ENCODE measurements at places on chromosomes 7 and 10.

- no peak for DNase-seq
These were observed 311.1 kb downstream of the HPSE2 start for GRCh38 chr10:98924526-98924925.

DNA sequence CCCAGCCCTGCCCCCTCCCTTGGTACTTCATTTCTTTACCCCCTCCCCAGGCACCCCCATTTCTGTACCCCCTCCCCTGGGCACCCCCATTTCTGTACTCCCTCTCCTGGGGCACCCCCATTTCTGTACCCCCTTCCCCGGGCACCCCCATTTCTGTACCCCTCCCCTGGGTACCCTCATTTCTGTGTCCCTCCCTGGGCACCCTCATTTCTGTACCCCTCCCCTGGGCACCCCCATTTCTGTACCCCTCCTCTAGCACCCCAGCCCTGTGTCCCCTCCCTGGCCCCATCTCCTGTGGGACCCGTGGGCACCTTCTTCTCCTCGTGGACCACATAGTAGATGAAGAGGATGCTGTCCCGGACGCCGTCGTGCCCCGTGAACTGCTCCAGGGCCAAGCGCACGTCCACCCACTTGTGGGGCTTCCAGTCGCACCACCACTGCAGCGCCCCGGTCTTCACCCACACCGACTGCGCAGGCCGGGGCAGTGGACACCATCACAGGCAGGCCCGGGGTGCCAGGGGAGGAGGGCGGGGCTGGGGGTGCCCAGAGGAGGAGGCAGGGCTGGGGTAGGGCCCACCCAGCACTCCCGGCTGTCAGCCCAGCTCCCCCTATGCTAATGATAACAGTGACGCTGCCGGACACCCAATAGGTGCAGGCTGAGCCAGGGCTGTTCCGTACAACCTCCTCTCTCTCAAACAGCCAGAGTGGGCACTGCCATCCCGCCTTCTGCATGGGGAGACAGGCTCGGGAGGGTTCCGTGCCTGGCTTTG, 20.4 kb downstream of the TECPR1 start:
- no peak for DNase-seq

DNA sequence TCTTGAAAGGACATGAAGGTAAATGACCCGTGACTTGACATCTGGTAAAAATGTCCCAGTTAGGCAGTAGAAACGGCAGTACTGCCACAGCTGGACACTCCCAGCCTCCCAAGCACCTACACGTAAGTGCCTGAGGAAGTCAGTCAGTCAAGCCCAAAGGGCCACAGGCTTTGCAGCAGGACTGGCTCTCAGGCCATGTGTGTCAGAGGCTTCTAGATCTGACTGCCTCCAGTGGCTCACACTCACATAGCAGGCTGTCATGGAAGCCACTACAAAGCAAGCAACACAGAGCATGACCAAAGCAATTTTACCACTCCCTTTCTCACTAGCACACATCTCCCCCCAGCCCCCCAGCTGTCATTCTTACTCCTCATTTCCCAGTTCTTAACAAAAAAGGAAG, 17.8 kb upstream of the CCNJ start:
- DNase-seq, result no peak

DNA sequence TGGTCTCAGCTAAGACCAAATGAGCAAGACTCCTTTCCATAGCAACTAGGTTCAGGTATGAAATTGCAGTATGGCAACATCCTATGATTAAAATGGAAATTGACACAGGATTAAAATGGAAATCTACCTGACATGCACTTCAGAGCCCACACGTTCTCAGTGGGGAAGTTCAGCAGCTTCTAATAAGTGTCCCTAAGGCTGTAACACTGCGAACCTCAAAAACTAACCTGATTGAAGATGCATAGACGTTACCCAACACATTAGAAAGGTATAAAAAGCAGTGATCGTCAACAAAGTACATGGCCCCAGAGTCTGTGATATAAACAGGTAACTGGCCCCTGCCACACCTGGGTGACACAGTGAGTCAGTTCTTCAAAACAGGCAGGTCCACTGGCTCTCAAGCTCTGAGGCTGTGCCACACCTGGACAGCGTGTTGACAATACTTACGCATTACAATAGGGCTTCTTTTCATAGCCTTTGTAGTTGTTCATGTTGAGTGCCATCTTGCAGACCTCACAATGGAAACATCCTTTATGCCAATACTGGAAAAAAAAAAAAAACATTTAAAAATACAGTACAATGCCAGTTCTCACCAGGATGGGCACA, 274.9 kb upstream of the NEBL start:
- DNase-seq, result no peak

- no peak for DNase-seq
These were observed 2.4 kb upstream of the C7orf33 start for GRCh38 chr7:148588168-148588567.

DNA sequence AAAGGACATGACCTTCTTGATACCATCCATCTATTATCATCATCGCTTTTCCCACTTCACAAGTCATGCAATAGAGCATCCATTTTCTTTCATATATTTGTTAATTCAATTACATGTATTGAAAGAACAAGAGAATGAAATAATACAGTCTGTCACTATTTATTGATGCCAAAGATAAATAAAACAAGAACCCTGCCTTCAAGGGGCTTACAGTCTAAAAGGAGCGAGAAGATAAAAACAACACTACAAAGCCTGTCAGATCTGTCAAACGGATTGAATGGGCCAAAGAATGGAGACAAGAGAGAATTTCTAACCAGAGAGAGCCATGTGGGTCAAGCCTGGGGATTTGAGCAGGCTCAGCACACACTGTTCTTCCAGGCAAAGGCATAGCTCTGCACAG, 15.9 kb downstream of the CPA5 start:
- no peak for DNase-seq

DNA sequence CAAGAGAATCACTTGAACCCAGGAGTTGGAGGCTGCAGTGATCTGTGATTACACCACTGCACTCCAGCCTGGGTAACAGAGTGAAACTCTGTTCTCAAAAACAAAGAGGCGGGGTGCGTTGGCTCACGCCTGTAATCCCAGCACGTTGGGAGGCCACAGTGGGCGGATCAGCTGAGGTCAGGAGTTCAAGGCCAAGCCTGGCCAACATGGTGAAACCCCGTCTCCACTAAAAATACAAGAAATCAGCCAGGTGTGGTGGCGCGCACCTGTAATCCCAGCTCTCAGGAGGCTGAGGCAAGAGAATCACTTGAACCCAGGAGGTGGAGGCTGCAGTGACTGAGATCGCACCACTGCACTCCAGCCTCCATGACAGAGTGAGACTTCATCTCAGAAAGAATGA, 42.4 kb upstream of the NCAPG2 start:
- no peak for DNase-seq

GRCh38 chr10:12978891-12979290, 22.6 kb downstream of the CCDC3 start:
- DNase-seq, result no peak

DNA sequence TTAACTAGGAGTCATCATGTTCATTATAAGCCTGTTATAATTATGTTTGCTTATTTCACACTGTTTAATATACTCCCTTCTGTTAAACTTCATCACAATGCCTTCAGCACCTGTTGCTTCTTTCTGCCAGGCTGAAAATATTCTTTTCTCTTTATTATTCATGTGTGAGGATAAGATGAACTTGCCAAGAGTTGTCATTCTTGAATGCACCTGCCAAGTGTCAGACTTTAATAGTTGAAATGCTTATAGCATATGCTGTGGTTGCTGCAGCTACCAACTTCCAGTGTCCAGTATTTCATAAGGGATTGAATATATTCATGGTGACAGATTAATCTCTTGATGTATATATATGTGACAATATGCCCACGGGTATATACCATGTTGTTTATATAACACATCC, 339.2 kb upstream of the MEOX2 start:
- no peak for DNase-seq

DNA sequence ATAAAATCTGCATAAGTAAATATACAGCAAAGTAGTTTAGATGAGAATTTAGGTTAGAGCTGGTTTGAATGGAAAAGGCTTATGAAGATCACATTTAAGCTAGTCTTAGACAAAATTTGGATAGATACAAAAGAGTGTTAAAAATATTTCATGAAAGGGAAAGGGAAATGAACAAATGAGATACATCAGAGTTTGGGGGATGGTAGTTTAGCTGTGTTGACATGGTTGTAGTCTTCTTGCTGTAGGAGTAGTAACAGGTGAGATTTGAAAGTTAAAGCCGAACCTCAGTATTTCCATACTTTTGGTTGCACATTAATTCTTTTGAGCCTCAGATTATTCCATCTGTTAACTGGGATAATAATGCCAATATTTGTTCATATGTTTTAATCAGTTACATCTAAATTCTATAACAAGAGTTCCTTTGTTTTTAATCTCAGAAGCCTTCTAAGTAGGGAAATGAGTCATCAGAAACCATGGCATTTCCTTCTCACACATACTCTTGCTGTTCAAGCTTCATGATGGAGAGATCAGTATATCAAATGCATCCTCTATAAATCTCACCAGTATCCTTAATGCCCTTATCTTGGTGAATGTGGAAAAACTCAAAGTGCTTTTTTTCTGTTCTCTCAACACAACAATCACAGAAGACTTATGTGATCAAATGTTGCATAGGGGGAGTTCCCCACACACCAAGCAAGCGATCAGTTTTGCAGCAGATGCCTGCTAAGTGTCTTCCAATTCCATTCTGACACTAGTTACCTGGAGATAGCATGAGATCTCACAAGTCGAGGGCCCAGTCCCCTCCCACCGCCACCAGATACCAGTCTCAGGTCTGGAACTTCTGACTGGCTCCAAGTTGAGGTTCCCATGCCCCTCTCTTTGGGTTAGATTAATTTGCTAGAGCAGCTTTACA, 84.7 kb downstream of the MAPK8 start:
- DNase-seq, result peak; percentile 20

DNA sequence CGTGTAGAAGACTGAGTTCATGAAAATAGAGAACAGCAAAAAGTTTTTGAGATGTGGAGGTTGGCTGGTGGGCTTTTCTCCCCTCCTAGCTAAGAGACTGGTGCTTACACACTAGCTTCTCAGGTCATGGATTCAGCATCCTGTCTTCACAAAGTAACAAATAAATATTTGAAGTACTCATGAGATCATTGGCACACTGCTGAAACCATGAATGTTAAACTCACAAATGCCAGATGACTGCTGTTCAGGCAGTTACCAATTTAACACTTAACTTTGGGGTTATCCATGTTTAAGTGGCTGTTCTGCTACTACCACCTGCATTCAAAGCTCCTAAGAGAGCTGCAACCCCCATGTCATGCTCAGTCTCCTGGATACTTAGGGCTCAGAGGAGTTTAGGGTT, 119.0 kb upstream of the BET1 start:
- no peak for DNase-seq

DNA sequence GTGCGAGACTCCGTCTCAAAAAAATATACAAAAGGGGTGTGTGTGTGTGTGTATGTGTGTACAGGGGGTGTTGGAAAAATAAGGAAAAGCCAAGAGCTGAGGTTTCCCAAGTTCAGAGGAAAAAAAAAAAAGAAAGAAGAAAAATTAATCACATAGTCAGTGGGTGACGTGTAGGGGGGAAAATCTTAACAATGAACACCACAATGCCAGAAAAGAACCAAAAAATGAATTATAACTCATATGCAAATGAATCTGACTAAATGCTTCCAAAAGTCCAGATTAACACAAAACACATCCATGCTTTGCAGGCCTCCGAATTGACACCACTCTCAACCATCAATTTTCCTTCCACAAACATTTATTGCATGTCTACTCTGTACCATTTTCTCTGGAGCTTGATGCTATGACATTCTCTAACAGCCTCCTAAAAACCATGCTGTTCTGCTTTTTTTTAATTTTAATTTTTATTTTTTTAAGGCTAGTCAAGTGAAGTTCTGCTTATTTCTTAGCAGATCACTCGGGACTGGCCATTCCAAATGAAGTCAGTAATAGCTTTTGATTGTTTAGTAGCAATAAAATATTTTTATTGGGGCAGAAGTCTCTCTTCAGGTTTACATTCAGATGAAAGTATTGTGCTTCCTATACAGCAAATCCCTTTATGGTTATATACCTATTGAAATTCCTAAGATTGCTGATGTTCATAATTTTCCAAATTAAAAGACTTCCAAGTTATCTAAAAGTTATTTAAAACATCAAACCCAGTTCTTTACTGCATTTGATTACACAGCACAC, 133.8 kb downstream of the CNOT4 start:
- no peak for DNase-seq

DNA sequence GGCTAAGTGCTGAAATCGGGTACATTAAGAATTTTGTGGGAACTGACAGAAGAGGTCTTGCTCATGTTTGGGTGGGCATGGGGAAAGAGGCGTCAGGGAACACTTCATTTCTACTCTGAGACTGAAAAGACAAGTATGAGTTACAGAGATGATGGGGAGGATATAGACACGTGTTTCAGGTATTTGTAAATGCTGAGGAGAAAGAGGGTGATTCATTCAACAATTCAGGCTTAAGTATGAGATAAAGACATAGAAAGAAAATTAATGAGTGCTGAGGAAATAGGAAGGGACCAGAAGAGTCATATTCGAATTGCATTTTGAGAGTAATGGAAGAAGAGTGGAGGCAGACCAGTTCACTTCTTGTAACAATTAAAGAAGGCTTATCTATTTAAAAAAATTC, 143.6 kb downstream of the HBP1 start:
- DNase-seq, result no peak

GRCh38 chr7:123355576-123356190, 155.9 kb upstream of the SLC13A1 start:
- DNase-seq, result no peak

- DNase-seq, result no peak
These were observed 84.7 kb upstream of the KDM7A start for GRCh38 chr7:140261522-140261921.

DNA sequence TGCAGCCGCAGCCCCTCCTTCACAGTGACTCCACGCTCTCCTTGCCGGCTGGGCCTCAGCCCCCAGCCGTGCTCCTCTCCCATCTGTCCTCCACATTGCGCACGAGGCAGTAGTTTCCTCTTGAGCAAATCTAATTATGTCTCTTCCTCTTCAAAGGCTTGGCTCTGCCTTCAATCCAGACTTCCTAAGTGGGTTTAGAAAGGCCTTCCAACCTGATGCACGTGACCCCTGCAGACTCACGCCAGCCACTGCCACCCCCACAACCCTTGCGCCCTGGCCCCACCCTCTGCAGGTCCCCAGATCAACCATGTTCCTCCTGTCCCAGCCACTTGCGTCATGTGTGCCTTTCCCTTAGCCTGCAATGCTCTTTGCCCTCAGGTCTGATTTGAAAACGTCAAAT, 75.0 kb upstream of the ADAM12 start:
- no peak for DNase-seq

DNA sequence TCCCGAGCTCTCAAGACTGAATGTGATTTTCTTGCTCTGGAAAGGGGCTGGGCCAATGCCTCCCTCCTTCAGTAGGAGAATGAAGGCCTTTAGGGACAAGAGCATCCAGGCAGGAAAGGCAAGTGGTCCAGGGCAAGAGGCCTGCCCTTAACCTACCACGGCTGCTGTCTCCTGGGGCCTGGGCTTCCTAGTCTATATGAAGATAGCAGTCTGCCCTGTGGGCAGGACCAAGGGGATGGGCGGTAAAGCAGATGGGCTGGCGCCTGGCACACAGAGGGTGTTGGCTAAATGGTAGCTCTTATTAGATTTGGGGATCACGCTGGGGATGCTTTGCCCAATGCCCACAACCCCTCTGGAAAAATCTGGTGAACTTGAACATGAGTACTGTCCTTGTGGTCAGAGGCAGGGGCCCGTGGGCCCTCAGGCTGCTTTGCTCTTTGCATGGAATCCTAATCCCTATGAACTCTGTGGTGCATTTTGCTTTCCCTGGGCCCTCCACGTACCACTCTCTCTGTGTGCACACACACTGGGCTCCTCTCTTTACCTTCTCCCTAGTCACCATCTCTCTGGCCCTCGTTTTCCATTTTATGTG, 20.3 kb downstream of the CHAT start:
- DNase-seq, result no peak

GRCh38 chr10:19120381-19120908, 71.8 kb downstream of the MALRD1 start:
- no peak for DNase-seq

GRCh38 chr7:81404669-81405068, 365.2 kb downstream of the HGF start:
- DNase-seq, result no peak

Data from Panc1 (cell line).